Stimulated activated CD8-positive, alpha-beta memory T cell treated with anti-CD3 and anti-CD28 coated beads, Interleukin-4, amount 100 ng/mL, for 24 hours (primary cell): ENCODE measurements at places on chromosomes 7 and 10.

DNA sequence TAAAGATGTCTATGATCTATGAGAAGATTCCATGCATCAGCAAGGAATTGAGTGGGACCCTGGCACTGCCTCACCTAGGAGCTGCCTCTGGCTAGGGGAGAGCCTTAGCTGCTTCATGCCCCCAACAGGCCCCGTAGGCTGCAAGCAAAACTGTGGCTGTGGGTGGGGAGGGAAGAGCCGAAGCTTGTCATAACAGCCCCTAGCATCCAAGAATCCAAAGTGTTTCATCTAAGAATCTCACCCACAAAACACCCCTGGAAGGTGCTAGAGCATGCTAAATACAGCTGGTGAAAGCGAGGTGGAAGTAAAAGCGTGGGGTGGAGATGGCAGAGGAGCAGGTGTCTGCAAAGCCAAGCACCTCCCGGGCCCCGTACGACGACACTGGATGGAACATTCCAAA lies 87.5 kb upstream of the C1QL3 start:
- no peak for DNase-seq

- no peak for DNase-seq
These were observed 112.6 kb upstream of the ADAM12 start for GRCh38 chr10:126500866-126501265.

GRCh38 chr7:68776326-68776725 lies 821.9 kb upstream of the AUTS2 start:
- DNase-seq: no peak

DNA sequence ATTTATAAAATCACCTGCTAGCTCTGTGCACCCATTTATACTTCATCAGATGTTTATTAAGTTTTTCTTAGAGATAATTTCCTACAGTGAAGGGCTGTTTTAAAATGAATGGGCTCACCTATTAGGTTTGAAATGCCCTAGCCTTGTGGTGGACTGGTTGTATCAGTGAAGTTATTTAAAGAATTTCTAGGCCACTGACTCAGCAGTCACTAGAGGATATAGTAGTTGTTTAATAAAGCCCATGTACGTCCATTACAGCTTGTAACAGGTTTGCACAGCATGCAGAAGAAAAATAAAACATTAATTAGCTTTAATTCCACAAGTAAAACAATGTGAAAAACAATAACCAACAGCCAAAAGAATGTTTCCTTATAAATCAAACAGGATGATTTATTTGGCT lies 128.0 kb downstream of the RSU1 start:
- no peak for DNase-seq
